ENCODE measurements at places on chromosomes 2 and 18.
A peak's percentile ranks its signal among the peaks of the same experiment; 100 is the strongest.

- DNase-seq = no peak
Measured at GRCh38 chr2:100121124-100121718, 21.2 kb downstream of the AFF3 start.

DNA sequence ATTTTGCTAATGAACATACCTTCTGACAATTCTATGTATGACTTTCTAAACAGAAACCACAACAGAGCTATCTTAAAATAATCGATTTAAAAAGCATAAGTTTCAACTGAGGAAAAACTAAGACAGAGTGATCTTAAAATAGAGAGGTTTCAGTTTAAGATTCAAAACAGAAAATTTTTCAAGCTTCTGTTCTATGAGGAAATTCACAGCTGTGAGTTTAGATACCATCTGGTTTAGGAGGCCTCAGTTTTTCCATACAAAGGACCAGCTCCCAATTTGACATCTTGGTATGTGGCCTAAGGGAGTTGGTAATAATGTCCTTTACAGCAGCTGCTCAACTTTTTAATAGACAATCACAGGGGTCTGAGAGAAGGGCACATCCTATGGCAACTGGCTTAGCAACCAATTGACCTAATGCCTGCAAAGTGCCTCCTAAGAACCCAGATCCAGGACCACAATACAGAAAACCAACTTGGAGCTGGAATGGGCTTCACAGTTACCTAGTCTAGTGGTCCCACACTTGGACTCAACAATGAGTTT, 39.7 kb downstream of the MDH1 start:
- no peak for DNase-seq

GRCh38 chr2:60634438-60634837, 81.0 kb upstream of the BCL11A start:
- DNase-seq = peak; percentile 44

GRCh38 chr2:215994911-215995310, 18.4 kb downstream of the MREG start:
- no peak for DNase-seq

DNA sequence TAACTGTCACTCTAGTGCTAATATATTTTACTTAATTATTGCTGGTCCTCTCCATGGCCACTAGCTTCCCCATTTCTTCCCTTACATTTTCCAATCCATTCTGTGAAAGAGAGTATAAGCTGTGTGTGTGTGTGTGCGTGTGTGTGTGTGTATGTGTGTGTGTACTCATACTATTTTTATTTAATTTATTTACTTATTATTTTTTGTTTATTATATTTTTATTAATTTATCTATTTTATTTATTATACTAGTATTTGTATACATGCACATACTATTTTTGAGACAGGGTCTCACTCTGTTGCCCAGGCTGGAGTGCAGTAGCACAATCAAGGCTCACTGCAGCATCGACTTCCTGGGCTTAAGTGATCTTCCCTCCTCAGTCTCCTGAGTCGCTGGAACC, 59.6 kb downstream of the IKZF2 start:
- DNase-seq = no peak

GRCh38 chr2:226310146-226310545, 489.5 kb downstream of the IRS1 start:
- DNase-seq = no peak

GRCh38 chr18:35746826-35747339, 165.3 kb downstream of the GALNT1 start:
- DNase-seq = no peak

- no peak for DNase-seq
Measured at GRCh38 chr2:235901243-235901642, 266.9 kb downstream of the GBX2 start.

DNA sequence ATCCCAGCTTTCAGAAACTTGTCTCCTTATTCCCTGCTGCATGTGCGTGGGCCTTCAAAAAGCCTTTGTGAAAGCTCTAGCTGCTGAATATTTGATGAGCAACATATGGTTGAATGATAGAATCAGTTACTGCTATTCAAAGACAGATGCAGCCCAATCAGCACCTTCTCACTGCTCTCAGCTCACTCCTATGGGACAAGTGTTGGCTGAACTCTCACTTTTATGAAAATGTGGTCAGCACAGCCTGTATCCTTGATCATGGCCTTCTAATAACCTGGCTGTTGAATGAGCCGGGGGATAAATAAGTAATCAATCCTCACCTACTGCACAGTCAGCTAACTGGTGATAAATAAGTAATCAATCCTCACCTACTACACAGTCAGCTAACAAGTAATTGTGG, 103.2 kb downstream of the PIEZO2 start:
- no peak for DNase-seq

- no peak for DNase-seq
Measured at GRCh38 chr2:61367177-61367576, 103.7 kb downstream of the USP34 start.
